Natural killer cell (primary cell): ENCODE measurements at places on chromosomes 5 and 9. TPM values are rescaled to one million over a fixed set of nuclear protein-coding genes. Genes with fewer than 3 reads are reported as not detected.

- no peak for DNase-seq
Measured at GRCh38 chr9:35562895-35563780, 41.9 kb upstream of the TESK1 start.

DNA sequence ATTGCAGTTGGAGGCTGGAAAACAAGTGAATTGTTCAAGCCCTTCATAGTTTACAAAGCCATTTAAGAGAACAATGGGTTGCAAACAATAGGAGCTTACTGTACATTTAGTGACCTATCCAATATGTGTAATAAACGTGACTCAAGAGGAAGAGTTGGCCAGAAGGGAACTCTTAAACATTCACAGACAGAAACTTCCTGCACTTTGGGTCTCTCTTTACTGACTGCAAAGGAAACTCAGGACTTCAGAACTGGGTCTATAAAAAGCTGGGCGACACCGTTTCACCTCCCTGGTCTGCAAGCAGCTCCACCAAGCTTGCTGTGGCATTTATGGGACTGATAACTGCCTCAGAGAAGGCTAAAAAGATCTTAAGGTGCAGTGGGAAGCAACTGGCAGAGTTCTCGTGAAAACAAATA is 48.7 kb upstream of the SPATA31D4 start:
- DNase-seq: no peak

DNA sequence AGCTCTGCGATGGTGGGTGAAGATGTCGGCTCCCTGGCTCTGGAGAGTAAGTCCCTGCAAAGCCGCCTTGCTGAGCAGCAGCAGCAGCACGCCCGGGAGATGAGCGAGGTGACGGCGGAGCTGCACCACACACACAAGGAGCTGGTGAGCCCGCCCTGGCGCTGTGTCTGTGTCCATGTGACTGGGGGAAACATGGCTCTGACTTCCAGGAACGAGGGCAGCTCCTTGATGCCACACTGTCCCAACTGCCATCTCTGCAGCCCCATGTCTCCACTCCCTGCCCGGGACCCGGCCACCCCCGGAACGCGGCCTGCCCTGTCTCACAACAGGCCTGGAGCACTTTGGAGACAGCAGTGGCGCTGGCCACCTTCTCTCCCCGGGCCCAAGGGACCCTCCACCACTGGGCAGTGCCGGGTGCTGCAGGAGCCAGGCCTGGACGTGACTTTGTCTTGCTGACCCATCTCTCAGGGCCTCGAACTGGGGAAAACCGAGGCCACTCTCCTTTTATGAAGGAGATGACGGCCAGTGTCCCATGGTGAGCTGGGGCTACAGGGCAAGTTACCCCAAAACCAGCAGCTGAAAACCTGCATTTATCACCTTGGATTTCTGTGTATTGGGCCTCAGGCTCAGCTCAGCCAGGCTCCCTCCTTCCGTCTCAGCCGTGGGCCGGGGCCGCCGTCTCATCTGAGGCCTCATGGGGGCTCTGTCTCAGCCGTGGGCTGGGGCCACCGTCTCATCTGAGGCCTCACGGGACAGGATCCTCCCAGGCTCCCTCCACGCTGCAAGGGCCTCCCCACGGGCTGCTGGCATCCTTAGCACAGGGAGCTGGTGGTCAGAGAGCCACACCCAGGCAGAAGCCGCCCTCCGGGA is 28.6 kb downstream of the CEP72 start:
- DNase-seq: no peak

DNA sequence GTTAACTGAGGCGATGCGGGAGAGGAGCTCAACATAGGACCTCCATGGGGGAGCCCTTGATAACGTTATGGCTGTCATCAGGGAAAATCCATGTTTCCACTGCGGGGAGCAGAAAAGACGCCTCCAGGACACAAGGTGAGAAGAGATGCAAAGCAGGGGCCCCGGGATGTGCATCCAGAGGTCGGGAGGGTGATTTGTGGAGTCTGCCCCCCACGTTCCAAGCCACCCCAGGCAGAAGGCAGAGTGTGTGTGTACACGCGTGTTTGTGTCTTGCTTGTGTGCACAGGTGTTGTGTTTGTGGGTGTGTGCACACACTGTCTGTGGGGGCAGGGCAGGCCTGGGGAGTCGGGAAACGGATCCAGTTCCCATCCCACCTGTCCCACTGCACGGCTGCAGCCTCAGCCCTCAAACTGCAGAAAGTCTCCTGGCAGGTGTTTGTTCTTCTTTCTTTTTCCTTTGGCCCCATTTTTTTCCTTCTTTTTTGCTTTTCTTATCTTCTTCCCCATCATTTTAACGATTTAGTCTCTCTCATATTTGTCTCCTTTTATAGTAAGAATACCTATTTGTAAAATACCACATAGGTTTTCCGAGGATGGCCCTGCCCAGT is 17.4 kb upstream of the PLEKHG4B start:
- no peak for DNase-seq

GRCh38 chr5:109819878-109820277 is 130.2 kb downstream of the MAN2A1 start:
- DNase-seq: peak; percentile 18

DNA sequence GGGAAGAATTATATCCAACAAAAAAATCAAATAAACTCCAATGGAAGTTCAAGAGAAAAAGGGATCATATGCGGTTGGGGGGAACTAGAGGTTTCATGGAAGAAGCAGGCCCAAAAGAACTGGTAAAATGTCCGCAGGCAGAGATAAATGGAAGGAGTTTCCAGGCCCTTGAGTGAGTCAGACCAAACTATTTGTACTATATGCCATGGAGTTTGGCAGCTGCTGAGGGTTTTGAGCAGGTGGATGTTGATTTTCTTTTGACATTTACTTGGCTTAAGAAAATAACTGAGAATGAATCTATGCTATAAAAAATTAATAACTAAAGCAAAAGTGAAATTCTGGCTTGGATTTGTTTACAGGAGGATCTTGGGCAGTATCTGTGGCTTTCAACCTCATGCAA is 33.7 kb downstream of the MINAR2 start:
- DNase-seq: no peak

- no peak for DNase-seq
Measured at GRCh38 chr9:126373241-126373640, 46.6 kb downstream of the MVB12B start.

- no peak for DNase-seq
Measured at GRCh38 chr9:7165331-7165975, 407.7 kb downstream of the KDM4C start.

The FBXL17 gene
- 46.8 TPM for total RNA-seq

DNA sequence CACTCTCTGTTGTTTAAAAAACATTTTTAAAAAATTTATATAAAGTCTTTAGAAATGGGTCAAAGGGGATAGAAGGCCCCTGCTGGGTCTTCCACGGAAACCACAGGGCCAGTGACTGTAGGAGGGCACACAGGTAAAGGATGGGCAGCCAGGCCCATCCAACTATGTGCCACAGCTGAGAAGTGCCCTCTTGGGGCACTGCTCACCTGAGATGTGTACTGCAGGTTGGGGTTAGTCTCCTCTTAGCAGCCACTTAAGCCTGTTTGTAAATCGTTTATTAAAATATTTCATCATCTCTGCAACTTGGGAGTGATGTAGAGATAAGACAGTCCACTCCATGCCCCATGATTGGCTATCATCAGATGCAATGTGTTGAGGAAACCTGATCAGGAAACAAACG is 222.4 kb downstream of the DIRAS2 start:
- DNase-seq: no peak

- no peak for DNase-seq
Measured at GRCh38 chr5:105088961-105089360, 1526.4 kb upstream of the NUDT12 start.

The MARVELD2 gene
- total RNA-seq: 0.50 TPM

GRCh38 chr9:91700475-91700874 is 249.6 kb downstream of the ROR2 start:
- DNase-seq: no peak

DNA sequence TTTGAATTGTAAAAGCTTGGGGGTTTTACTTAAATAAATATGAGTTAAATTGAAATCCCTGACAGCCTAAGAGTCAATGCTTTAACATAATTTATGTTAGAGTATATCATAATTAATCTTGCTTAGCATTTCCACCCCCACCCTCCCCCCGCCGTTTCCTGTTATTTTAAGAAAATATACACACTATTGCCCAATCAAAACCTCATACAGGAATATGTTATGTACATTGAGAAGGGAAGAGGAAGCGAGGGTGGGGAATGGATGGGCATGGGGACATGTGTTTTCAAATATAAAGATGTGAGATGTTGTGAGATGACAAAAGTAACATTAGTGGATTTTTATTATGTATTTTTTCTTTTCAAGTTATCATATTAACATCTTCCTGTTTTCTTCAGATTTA is 561.1 kb upstream of the MEF2C start:
- DNase-seq: no peak

GRCh38 chr9:137306850-137307254 is 4.8 kb upstream of the NRARP start:
- no peak for DNase-seq

The TCF7 gene
- total RNA-seq: 203 TPM

DNA sequence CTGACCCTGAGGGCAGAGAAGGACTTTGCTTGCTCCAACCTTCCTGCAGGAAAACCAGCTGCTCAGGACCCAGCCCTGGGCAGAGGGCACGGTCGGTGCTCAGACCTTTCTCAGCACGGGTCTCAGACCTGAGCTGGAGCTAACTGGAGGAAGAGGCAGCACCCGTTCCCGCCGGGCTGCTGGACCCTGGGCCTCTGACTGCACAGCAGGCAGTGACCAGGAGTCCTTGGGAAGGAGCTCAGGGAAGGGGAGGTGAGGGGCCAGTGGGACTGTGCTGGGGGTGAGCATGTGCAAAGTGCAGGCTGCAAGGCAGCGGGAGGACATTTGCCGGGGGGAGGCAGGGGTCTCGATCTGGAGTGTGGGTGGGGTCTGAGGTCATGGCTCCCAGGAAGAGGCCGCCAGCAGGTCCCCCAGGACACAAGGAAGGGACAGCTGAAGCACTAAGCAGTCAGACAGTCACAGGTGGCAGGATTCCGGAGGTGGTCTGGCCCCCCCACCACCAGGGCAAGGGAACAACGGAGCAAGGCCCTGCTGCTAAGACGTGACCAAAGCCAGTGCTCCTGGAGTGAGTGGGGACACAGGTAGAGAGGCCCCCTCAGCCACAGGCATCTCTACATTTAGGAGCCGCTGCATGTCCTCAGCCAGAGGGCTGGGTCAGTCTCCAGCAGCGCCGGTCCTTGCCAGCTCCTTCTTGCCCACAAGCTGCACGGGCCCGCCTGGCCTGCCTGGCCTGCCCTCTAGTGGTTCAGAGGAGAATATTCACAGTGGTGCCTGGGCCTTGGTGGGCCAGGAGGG is 4.8 kb upstream of the DPM2 start:
- DNase-seq: peak; percentile 45

The FGF10 gene
- total RNA-seq: not detected

DNA sequence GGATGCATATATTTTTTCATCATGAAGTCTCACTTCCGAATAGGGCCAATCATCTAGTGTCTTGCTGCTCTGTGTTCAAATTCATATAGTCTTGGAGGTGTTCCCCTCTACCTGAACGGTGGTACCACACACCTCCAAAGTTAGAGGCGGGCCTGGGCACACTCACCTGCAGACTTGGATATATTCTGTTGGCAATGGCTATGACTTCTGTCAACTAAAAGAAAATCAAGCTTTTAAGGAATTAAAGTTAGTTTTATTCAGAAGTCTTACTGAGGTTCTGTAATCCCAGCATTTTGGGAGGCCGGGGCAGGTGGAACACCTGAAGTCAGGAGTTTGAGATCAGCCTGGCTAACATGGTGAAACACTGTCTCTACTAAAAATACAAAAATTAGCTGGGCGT is 2.6 kb upstream of the NIPAL4 start:
- no peak for DNase-seq

GRCh38 chr9:546797-547223 is 294.7 kb upstream of the DMRT1 start:
- DNase-seq: peak; percentile 16

DNA sequence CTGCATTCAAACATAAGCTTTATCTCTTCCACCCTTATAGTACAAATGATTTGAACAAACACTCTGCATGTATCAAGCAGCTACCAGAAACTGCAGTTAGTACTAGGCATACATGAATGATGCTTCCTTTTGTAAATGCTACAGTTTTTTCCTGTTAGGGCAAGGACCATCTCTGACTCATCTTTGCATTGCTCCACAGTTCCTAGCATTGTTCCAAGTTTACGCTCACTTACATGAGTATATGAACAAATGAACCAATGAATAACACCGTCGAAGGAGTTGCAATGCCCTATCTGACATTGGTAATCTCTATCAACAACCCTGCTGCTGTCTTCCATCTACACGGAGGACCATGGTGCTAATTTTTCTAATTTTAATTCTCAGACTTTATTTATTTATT is 2.1 kb upstream of the ALDH7A1 start:
- DNase-seq: no peak

DNA sequence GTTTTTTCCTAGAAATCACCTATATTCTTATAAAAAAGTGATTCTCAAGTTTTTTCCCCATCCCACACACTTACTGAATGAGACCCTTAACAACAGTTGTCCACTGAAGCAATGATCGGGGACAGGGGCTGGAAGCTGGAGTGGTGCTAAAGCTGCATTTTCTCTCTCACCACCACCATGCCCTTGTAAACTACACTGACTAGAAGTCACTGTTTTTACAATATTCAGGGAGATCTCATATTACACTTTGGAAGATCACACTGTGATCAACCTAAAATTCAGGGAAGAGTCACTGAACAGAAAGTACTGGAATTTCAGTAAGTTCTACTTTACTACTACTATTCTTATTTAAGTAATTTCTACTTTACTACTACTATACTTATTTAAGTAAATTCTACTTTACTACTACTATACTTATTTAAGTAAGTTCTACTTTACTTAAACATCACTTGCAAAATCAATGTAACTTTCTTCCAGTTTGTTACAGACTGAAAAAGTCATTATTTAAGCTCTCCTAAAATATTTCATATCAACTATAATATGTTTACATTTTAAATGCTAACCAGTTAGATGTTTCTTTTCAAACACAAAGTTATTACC is 164.3 kb downstream of the AGTPBP1 start:
- DNase-seq: no peak

GRCh38 chr5:6759401-6759800 is 46.2 kb downstream of the TENT4A start:
- no peak for DNase-seq
